ENCODE measurements at places on chromosomes 2 and 18.

DNA sequence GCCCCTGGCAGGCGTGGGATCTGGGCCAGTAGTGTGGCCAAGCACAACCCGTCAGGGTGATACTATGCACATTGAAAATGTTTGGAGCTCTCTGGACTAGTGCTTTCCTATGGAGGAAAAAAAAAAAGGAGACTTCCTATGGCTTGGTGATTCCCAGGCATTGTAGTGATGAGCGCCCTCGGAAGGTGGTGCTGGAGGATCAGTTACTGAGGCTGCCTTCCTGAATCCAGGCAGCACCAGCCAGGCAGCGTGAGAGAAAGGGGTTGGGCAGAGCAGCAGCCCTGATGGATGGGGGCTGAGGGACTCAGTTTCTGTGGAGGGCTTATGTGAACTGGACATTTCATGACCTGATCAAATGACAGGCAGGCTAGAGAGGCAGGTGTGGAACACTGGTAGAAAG, 70.9 kb downstream of the CHRNA1 start:
- DNase-seq = no peak

GRCh38 chr18:11586896-11587295, 22.5 kb upstream of the SLC35G4 start:
- DNase-seq = no peak

- DNase-seq = no peak
These were observed 1.1 kb downstream of the STRN start for GRCh38 chr2:36965206-36965605.

- DNase-seq = no peak
These were observed 22.0 kb downstream of the CCT7 start for GRCh38 chr2:73255907-73256617.

DNA sequence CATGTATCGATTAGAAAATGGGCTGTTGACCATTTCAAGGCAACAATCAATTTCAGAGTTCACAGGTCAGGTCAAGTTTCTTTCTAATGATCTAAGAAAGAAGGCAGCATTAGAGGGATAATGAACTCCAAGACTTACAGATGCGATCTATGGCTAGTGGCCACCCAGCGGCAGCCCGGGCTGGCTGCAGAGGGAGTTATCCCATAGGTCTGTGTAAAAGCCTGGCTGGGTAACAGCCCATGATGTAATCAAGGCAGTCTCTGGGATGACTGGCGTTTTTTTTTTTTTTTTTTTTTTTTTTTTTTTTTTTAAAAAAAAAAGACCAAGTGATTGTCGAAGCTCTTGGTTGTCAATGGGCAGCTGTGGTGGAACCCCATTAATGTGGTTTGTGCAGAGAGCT, 171.1 kb upstream of the SKOR2 start:
- DNase-seq = no peak

- DNase-seq = peak; percentile 12
These were observed 189.0 kb downstream of the RPIA start for GRCh38 chr2:88880441-88880953.

GRCh38 chr2:26699295-26699694, 6.8 kb downstream of the KCNK3 start:
- no peak for DNase-seq

DNA sequence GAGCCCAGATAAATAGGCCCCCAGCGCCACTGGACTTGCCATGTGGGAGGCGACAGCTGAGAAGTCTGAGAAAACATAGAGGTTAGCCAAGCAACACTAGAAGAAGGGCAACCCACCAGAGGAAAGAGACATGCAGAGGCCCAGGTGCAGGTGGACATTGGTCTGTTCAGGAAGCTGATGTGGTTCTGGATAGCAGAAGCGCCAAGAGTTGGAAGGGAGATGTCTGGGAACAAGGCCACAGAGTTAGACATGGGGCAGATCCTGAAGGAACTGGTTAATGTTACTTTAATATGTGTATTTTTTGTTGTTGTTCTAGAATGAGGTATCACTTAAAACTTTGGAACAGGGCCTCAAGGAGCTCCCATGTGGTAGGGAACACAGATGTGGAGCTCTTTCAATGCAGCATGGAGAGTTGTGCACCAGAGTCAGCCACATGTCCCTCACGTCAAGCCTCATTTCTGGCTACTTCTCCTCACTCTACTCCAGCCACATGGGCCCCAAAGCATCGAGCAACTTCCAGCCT, 62.2 kb upstream of the PKDCC start:
- no peak for DNase-seq

- DNase-seq = no peak
These were observed 172.9 kb downstream of the MAIP1 start for GRCh38 chr2:200128296-200128695.

DNA sequence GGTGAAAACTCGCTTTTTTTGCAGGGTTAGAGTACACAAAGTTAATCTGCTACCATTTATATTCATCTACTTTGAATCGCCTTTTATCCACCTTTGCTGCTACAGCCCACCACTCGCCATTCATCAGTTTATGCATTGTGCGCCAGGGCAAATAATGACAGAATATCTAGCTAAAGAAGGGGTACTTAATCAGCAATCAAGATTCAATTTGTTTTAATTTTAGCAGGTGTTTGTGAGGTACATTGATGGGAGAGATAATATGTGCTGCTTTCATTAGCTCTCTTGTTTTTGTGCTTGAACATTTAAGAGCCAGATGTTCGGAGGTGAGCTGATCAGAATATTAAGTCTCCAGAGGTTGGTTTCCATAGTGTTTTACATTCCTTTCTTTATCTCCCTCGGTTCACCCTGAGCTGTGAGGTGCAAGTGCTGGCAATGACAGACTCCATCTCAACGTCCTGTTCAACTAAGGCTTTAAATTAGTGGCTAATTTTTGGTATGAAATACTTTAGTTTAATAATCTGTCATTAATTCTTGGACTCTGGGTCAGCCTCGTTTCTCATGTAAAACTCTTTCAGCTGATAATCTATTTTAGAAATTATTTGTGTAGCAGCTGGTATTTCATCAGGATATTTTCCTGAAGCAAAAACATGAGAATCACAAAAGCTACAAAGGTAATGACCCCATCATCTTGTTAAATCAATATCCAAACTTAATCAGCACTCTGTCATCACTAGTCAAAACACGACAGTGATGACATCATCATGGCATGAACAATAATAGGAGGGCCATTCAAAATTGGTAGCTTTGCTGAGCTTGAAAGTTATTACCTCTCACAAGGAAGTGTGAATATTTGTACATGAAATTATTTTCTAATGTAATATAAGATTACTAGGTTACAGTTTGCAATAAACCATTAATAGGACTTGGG, 479.9 kb upstream of the FANCL start:
- no peak for DNase-seq

DNA sequence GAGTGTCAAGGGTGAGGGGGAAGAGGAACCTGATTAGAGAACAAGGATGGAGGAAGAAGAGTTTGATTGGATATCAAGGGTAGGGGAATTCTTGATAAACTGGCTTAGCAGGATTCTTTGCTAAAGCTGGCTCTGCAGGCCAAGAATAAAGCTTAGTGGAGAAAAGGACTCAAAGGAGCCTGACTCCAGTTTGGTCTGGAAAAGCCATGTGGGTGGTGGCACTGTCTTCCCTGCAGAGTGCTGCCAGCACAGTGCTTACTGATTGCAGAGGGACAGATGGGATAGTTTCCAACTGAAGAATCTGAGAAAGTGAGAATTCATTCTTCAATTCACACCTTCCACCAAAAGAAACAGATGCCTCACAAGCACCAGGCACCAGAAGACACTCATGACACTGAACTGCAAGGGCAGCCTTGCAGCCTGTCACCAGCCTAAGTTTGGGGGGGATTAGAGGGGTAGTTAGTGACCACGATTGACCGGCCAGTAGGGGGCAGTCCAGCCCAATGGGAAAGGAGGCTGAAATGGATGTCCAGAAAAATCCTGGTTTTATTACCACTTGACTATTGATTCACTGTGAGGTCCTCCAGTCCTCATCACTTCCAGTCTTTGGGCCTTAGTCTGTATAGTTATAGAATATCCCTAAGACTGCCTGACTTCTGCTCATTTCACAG, 334.5 kb downstream of the SMAD2 start:
- no peak for DNase-seq

DNA sequence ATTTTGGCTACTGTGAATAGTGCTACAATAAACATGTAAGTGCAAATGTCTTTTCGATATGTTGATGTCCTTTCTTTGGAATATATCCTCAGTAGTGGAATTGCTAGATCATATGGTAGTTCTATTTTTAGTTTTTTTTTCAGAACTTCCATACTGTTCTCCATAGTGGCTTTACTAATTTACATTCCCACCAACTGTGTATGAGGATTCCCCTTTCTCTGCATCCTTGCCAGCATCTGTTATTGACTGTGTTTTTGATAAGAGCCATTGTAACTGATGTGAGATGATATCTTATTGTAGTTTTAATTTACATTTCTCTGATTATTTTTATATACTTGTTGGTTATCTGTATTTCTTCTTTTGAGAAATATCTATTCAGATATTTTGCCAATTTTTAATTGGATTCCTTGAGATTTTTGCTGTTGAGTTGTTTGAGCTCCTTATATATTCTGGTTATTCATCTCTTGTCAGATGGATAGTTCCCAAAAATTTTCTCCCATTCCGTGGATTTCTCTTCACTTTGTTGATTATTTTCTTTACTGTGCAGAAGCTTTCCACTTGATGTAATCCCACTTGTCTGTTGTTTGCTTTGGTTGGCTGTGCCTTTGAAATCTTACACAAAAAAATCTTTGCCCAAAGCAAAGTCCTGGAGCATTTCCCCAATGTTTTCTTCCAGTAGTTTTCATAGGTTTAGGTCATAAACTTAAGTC, 532.3 kb downstream of the PID1 start:
- DNase-seq = peak; percentile 6

GRCh38 chr18:23958036-23958435, 56.5 kb upstream of the TTC39C start:
- peak; percentile 34 for DNase-seq

- no peak for DNase-seq
These were observed 182.6 kb downstream of the ANKRD30B start for GRCh38 chr18:14930576-14930975.

GRCh38 chr2:173448938-173449471, 94.3 kb downstream of the CDCA7 start:
- DNase-seq = peak; percentile 62

Data from astrocyte (in vitro differentiated cells and primary cell).